Mesothelial cell of epicardium (in vitro differentiated cells): ENCODE measurements at places on chromosomes 3 and 15.
A peak's percentile ranks its signal among the peaks of the same experiment; 100 is the strongest.

- no peak for DNase-seq
These were observed 15.9 kb downstream of the SPICE1 start for GRCh38 chr3:113499081-113499480.

- DNase-seq: no peak
These were observed 101.9 kb upstream of the RORA start for GRCh38 chr15:61331019-61331418.

DNA sequence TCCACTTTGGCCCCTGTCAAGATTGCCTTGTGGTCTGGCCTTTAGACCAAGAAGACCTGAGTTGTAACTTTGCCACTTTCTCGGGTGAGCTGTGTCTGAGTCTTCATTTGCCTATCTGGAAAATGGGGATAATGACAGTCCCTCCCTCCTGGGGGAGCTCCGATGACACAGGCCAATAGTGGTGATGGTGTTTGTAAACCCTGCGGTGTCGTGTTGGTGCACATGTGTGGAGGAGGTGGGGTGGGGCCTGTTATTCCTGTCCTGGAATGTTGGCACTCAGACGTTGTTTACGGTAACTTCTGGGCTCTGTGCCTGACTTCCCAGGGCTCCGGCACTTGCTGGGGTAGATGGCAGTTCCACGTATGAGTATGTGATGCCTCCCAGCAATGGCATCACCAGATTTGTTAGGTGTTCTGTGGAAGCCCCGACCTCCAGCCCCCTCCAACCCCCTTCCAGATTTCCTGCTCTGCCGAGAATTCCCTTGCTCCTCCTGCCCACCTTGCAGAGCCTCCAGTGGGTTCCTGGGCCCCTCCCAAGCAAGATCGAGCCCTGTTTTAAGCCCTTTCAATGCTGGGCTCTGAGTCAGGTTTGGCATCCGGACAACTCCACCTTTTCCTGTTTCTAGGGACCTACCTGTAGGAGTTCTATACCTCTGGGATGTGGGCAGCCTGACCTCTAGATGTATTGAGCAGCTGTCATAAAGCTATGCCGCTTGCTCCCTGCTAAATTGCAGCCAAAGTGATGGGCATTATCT lies 31.4 kb downstream of the HRH1 start:
- DNase-seq: no peak

DNA sequence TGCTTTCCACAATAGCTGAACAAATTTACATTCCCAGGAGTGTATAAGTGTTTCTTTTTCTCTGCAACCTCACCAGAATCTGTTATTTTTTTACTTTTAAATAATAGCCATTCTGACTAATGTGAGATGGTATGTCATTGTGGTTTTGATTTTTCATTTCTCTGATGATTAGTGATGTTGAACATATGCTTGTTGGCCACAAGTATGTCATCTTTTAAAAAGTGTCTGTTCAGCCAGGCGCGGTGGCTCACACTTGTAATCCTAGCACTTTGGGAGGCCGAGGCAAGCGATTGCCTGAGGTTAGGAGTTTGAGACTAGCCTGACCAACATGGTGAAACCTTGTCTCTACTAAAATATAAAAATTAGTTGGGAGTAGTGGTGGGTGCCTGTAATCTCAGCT lies 619.3 kb downstream of the SI start:
- no peak for DNase-seq

GRCh38 chr3:150300852-150301517 lies 107.1 kb upstream of the TSC22D2 start:
- no peak for DNase-seq

DNA sequence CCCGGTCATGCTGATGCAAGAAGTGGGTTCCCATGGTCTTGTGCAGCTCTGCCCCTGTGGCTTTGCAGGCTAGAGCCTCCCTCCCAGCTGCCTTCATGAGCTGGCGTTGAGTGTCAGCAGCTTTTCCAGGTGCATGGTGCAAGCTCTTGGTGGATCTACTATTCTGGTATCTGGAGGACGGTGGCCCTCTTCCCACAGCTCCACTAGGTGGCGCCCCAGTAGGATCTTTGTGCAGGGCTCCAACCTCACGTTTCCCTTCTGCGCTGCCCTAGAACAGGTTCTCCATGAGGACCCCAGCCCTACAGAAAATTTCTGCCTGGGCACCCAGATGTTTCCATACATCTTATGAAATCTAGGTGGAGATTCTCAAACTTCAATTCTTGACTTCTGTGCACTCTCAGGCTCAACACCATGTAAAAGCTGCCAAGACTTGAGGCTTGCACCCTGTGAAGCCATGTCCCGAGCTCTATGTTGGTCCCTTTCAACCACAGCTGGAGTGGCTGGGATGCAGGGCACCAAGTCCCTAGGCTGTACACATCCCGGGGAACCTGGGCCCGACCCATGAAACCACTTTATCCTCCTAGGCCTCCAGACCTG lies 238.4 kb upstream of the MDFIC2 start:
- no peak for DNase-seq

GRCh38 chr3:89223188-89223587 lies 115.8 kb downstream of the EPHA3 start:
- no peak for DNase-seq

DNA sequence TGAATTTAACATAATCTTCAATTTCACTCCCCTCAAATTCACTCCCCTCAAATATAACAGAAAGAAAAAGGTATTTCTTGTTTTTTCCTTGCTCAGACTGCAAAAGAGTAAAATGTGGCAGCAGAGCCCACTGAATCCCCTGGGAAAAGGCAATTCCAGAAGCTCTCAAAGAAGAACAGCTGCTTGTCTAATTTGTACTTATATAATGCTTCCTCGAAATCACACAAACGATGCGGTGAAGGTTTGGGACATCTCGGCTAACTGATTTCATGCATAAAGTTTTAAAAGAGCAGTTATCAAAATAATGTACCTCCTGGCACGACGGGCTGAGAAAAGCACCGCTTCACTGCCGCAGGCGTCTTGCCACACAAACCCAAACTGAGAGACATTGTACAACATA lies 10.7 kb downstream of the BDH1 start:
- DNase-seq: no peak

GRCh38 chr3:104596551-104596950 lies 770.2 kb upstream of the ALCAM start:
- DNase-seq: no peak

GRCh38 chr15:27214032-27214431 lies 243.1 kb downstream of the GABRG3 start:
- DNase-seq: no peak

DNA sequence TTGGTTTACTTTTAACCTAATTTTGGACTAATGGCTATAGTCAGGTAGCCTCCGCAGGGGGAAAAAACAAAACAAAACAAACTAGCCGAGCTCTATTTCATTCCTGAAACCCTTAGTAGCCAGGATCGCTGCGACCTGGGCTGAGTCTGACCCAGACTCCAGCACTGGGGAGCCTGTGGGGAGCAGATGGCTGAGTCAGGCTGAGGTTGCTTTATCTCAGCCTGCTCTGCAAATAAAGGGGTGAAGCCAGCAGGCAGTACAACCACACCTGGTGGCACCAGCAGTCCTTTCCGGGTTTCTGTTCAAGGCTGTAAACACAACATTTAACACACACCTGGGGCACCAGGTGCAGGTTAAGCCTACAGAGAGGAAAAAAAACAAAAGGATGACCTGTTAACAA lies 27.3 kb downstream of the ABHD2 start:
- no peak for DNase-seq

DNA sequence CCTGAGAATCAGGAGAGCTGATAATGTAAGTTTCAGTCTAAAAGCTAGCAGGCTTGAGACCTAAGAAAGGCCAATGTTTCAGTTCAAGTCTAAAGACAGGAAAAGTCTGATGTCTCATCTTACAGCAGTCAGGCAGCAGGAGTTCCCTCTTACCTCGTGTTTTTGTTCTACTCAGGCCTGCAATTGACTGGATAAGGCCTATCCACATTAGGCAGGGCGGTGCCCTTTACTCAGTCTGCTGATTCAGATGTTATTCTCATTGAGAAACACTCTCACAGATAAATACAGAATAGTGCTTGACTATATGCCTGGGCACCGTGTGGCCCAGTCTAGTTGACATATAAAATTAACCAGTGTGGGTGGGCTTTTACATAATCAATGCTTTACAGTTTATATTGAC lies 122.4 kb downstream of the NR1D2 start:
- DNase-seq: no peak

DNA sequence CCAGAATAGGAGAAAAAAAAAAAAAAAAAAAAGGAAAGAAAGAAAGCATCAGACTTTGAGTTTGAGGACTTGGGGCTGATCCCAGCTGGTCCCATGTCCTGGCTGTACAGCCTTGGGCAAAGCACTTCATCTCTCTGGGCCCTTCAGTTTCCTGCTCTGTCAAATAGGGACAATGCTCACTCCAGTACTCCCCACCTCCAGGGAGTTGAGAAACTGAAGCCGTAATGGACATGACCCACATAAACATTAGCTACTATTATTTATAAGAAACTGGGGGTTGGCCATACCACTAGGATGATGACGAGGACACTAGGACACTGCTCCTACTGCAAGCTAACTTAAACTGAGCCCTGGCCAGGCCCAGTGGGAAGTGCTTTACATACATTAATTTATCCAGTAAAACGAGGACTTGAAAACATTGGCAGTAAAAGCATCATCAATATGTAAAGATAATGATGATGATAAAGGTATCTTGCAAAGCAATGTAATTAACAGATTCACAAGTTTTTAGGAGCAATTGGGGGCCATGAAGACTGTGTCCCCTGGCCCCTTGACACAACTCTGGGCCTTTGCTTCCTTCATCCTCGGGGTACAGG lies 22.9 kb upstream of the SMAD6 start:
- DNase-seq: no peak

DNA sequence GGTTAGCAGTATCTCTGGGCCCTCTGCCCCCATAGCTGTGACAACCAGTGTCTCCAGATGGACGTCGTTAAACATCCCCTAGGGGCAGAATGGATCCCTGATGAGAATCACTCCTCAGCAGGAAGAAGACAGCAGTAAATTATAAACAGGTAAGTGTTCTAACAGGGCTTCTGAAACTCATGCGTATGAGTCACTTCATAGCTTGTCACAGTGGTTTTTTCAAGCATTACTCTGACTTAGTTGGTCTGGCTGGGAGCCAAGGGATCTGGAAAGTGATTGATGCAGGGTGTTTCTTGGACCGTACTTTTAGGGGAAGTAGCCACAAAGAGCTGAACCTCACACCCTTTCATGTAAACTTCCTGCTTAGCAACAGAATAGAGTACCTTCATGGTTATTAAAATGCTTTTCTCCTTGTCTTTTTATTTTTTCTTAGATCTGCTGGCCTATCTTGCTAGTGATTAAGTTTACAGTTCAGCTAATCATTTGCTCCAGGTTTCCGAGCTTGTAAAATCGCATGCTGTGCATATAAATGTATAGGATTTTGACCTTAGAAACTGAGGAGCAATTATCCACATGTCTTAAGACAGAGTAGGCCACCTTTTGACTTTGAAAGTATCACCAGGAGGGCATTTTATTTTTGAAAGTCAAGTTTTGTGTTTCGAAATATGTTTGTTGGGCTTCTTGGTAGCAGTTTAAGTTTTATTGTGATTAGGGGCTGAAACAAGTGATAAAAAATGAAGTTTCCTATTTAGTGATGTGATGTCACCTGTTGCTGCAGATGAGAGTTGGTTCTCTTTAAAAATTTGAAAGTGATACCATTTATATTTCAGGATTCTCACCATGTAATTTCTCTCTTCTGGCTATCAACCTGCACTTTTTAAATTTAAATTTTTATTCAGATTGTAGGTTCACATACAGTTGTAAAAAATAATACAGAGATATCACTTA lies 333.9 kb downstream of the PTPRG start:
- peak; percentile 52 for DNase-seq

- no peak for DNase-seq
These were observed 434.5 kb upstream of the RGMA start for GRCh38 chr15:93523481-93523880.

DNA sequence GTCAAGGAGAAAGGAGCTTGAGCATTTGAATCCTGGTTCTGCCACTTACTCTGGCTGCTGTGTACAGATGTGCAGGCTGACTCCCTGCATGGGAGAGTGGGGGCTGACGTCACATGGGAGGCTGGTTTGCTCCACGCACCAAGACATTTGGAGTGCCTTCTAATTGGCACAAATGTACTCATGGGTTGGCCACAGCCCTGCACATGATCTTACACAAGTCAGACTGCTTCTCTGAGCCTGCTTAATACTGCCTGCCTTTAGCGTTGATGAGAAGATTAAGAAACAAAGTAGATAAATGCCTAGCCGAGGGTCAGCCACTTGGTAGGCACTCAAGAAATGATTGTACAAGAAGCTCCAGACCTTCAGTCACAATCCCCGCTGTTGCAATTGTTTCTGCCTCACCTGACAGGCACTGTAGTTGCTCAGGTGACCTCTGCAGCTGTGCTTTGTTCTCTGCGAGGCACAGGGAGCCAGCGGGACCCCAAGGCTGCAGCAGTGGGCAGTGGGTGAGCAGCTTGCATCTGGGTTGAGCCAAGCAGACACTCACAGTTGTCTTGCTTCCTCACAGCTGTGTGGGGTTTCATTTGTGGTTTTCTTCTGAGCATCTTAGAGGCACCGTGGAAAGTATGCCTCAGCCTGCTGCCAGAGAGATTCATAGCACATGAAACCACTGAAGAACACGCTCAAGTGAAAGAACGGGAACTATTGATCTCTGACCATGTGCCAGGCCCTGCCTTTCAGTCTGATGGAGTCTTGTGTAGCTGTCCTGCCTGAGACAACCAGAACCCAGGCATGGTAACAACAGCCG lies 33.1 kb downstream of the GRK7 start:
- no peak for DNase-seq

GRCh38 chr3:101646726-101647125 lies 30.2 kb downstream of the ZBTB11 start:
- no peak for DNase-seq

- no peak for DNase-seq
These were observed 640.6 kb upstream of the DPPA4 start for GRCh38 chr3:109977897-109978296.

DNA sequence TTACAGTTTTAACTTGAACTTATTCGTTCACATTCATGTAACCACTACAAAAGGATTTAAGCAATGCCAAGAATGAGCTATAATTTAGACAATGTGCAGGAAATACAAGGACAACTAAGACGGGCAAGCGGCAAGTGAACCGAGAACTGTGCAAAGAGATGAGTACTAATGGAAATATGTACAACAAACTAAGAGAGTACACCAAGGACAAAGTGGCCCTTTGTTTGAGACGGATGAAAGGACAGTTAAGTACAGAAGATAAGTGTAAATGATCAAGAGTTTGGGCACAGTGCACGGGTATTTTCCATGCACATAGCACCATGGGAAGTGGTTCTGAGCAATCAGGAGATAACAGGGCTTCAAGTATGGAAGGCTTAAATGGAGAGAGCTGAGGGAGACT lies 281.7 kb downstream of the ROBO2 start:
- no peak for DNase-seq

- DNase-seq: no peak
These were observed 190.0 kb downstream of the PLCH1 start for GRCh38 chr3:155554777-155555451.
